ENCODE measurements at places on chromosomes 2 and 18. TPM values are rescaled to one million over a fixed set of nuclear protein-coding genes. Genes with fewer than 3 reads are reported as not detected.

DNA sequence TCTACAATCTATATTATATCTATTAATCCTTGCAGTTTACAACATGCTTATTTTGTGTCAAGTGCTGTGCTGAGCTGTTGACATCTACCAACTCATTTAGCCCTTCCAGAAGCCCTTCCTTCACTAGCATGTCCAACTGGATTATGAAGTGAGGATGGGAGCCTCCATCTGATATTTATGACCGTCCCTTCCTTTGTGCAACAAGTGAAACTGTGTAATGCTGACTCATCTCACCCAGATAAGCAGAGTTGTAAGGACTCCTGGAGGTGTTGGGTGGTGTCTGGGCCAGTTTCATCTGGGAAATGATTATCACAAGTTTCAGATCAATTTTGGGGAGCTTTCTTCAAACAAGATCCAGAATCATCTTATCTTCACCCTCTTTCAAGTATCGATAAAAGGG, 156.6 kb upstream of the ETAA1 start:
- no peak for DNase-seq

DNA sequence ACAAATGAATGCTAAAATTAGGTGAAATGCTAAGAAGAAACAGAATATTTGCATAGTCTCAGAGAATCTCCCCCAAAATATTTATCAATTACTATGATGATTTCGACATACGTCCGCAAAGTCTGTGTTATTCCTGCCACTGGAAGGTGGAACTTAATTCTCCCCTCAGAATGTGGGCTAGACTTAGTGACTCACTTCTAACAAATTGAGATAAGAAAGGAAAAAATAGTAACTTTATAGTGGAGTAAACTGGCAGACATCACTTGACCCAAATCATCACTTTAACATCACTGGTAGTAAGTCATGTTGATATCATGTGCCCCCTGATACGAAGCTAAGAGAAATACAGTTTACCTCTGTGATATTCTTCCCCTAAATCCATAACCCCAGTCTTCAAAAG, 23.5 kb downstream of the HADHB start:
- DNase-seq: no peak

GRCh38 chr2:189362283-189362682, 79.0 kb upstream of the WDR75 start:
- DNase-seq: no peak

AFG3L2 gene
- 46.7 TPM for total RNA-seq

- DNase-seq: peak; percentile 16
These were observed 811 bp downstream of the ADD2 start for GRCh38 chr2:70767079-70767698.

- no peak for DNase-seq
These were observed 409.1 kb upstream of the CRIM1 start for GRCh38 chr2:35946478-35946877.

DNA sequence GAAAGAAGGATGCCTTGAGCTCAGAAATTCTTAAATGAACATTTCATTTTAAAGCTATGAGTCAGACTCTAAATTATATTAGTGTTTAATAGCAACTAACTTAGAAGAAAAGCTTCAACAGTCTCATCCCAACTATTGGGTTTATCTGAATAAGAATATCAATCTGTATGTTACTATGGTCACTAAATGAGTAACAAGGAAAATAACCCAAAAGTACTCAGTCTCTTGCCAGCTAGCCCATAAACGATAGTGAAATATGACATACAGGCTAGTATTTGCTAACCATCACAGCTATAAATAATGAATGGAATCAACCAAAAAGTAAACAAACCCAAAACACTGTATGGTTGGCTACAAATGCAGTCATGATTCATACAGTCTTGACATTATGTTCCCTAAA, 174.9 kb downstream of the RAB3GAP1 start:
- no peak for DNase-seq

- no peak for DNase-seq
These were observed 28.3 kb upstream of the ATP6V1B1 start for GRCh38 chr2:70907130-70908057.

DNA sequence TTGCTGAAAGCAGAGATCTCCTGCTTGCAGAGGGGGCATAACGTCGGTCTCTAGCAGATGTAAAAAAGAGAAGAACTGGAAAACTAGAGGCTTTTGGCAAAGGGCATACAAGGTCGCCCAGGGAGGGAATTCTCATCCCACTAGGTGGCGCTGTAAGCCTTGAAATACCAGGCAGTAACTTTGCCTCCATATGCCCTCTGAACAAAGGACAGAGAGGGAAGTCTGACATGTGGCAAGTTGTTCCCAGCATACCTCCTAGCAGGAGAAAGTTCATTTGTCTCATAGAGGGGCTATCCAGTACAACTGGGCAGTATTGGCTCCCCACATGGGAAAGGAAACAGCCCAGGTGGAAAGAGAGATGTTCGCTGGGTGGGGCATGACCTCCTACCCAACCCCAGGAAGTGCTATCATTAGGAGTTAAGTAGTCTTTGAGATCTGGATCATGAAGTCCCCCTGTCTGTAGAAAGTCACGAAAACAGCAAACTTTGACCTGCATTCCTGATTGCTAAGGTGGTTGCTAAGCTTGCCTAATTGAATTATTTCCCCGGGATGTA, 39.9 kb downstream of the STK17B start:
- DNase-seq: no peak

DNA sequence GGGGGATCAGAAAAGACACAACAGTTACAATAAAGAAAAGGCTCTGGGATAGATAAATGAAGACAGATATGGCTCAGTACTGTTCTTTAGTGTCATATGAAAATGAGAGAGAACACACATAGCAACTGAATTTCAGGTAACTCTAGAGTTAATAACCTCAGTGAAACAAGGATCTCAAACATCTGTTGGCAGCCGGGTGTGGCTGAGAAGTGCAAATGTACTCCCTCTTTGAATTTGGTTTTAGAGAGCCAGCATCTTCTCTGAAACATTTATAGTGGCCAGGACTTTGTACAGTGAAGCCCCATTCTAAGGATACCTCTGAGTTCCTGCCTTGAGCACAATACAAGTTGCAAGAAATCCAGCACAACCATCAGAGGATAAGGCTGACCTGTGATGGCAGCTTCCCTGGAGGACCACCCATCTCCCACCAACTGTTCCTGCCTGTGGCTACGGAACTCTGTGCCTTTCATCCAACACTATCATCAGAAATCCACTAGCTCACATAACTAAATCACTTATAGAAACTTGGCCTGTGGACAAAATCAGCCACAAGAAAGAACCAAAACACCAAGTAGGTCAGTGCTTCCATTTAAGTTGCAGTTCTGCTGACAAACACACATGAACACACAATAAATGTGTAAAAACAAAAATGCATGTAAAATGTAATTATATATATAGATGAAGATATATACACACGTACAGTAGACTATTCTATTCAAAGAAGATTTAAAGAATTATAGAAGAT, 37.3 kb upstream of the PEX13 start:
- no peak for DNase-seq

DNA sequence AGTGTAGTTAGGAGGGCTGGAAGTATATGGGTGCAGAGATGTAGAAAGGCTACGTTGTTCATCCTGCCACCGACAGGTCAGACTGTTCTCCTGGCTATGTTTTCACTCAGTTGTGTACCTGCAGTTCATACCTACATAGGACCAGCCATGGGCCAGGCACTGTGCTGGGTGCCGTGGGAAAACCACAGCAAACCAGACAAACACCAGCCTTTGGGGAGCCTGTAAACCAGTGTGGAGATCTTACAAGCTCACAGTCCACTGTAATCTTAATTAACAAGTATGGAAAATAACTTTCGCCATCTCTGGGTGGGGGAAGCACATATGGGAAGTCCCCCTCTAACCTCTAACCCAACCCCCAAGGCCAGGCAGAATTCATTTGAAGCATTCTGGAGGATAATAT, 12.7 kb downstream of the NCK2 start:
- DNase-seq: no peak

CNRIP1 gene
- 102 TPM for total RNA-seq

GRCh38 chr2:27123302-27124150, at the start of gene ABHD1:
TSS of gene ABHD1 (plus strand) at chr2:27123815. CDS start at chr2:27123949, 134 bp downstream.
- peak; percentile 61 for DNase-seq

DNA sequence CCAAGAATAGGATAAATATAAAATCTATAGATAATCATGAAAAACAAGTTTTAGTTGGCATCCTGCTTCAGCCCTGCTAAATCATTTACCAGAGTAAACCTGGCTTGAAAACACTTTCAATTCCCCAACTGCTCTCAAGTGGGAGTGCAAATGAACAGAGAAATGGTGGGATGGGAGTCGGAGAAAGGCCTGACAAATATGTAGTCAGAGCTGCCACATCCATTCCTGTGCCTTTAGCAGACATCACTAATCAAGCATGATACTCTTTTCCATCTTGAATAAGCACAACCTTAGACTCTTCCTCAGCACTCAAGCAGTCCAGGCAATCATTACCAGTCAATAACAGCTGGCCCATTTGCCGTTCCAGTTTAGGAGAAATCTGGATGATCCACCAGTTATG, 101.3 kb downstream of the ANKRD44 start:
- no peak for DNase-seq

OTX1 gene
- total RNA-seq: 3.3 TPM

LYPD6 gene
- total RNA-seq: 9.0 TPM

GRCh38 chr2:225573603-225574002, 174.1 kb downstream of the NYAP2 start:
- no peak for DNase-seq

DNA sequence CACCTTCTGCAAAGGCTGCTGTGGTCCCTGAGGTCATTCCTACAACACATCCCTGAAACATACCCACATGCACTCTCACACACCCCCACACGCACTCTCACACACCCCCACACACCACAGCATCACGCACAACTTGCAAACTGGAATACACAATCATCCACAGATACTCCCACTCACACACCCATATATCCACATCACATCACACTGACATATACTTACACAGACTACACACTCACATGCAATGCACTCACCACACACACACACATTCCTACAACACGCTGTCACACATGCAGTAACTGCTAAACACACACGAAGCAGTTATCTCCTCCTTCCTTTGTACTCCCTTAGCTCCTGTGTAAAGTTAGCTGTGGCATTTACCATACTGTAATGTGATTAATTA, 57.1 kb upstream of the PKDCC start:
- no peak for DNase-seq

MBP gene
- 5,180 TPM for total RNA-seq

DNA sequence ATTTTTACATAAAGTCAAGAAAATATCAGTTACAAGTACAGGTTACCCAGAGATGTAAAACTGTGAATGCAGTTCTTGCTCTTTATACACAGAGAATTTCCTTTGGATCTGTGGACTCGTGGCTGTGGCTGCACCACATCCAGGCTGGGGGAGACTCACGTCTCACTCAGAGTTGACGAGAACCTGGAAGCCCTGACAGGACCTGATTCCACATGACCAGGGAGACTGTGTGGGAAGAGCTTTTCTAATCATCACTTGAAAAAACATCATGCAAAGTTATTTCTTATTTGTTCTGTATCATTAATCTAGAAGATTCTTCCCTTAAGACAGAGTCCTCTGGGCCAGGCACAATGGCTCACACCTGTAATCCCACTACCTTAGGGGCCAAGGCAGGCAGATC, 1159.0 kb downstream of the RPIA start:
- no peak for DNase-seq

DNA sequence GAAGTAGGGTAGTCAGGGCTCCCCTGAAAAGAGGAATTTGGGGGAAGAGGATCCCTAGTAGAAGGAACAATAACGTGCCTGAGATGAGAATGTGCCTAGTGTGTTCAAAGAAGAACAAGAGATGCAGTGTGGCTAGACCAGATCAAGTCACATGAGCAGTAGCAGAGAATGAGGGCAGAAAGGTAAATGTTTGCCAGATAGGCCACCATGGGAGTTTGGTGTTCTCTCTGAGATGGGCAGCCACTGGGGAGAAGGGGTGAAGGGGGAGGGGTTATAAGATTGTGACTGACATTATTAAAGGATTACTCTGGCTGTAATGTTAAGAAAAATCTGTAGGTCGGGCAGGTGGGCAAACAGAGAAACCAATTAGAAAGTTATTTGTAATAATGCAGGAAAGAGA, 166.0 kb downstream of the LCLAT1 start:
- DNase-seq: no peak

DNA sequence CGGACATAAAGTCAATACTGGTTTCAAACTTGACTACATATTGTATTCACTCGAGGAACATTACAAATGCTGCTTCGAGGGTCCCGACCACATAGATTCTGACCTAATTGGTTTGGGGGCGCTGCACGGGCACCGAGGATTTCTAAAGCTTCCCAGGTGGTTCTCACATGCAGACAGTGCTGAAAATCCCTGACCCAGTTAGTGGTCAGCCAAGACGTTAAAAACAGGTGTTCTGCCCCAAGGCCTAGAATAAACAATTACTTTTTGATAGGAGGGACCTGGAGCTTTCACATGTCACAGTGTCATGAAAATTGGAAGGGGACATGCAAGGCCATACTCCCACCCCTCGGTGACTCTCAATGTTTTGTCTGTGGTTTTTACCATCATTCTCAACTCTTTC, 368.9 kb downstream of the RNF144A start:
- no peak for DNase-seq

L3MBTL4 gene
- total RNA-seq: 27.3 TPM

FABP1 gene
- not detected for total RNA-seq

Data from dorsolateral prefrontal cortex (tissue), 122 donors.